ENCODE measurements at places on chromosomes 7 and 10.

DNA sequence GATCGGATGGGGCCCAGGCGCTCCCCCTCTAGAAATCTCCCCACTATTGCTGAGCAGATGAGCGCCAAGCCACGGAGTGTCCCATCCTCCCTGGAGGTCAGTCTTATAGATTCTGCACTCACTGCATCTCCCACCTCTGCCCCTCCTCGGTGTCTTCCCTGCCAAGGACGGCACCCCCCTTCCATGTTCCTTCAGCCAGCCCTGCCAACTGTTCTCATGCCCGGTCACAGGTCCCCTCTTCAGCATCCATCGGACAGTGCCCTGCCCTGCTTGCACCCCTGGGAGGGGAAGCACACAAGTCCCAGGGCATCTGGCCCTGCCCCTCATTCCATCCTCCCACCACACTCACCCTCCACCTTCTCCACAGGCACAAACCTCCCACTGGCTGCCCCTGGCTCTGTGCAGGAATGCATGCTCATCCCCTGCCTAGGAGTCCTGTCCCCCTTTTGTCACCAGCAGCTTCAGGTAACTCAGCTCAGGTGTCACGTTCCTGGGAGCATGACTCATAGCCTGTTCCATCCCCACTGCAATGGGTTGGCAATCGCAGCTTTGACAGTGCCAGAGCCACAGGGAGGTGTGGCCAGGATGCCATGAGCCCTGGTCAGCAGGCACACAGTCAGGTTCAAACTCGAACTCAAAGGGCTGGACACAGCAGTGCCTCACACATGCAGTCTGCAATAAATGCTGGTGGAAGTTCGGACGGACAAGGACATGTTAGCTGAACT lies 234.7 kb upstream of the TCERG1L start:
- no peak for DNase-seq

- DNase-seq = peak; percentile 18
Observed at GRCh38 chr10:33735464-33735923, 401.0 kb upstream of the NRP1 start.

- no peak for DNase-seq
Observed at GRCh38 chr7:78213402-78213801, 414.8 kb downstream of the PHTF2 start.

DNA sequence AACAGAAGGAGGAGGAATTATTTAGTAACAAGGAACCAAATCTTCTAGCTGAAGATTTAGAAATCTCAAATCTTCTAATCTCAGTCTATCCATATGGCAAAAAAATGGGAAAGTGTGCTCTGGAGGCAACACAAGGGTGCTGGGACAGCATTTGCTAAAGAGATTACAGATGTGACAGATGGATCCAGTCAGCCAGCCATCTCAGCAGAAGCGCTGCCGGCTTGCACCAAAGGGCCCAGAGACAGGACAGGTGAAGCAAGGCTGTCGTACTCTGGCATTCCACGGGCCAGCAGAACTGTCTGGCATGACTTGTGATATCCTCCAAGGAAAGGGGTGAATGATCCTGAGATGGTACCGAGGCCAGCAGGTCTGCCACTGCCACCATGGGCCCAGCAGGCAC lies 45.7 kb upstream of the GJD4 start:
- DNase-seq = no peak

DNA sequence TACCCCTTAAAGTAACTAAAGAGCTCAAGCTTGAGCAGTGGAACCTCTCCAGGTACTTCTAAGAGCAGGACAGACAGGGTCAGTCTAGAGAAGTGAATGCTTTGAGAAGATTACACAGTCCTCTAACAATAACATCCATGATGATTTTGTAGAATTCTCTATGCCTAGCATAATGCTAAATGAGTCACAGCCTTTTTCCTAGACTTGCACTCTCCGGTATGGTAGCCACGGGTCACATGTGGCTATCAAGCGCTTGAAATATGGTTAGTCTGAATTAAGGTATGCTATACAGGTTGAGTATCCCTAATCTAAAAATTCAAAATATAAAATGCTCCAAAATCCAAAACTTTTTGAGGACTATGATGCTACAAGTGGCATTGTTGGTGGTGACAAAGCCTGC lies 166.6 kb upstream of the MKLN1 start:
- DNase-seq = no peak

DNA sequence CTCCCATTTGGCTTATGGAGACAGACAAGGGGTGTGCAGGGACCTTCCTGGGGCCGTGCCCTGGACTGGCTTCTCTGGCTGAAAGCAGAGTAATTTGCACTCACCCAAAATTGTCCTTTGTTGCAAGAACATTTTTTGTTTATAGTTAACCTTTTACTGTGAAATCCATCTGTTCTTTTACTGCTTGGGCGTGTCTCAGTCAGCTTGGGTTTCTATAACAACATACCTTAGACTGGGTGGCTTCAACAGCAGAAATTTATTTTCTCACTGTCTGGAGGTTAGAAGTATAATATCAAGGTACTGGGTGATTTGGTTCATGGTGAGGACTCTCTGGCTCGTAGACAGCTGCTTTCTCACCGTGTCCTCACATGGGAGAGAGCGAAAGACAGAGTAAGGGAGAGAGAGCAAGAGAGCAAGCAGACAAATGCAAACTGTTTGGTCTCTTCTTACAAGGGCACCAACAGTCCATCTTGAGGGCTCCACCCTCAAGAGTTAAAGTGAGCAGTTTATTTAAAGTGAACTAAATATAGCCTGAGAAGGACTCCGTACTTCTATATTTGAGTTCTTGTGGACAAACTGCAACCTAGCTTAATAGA lies 131.0 kb upstream of the NPY start:
- DNase-seq = no peak

DNA sequence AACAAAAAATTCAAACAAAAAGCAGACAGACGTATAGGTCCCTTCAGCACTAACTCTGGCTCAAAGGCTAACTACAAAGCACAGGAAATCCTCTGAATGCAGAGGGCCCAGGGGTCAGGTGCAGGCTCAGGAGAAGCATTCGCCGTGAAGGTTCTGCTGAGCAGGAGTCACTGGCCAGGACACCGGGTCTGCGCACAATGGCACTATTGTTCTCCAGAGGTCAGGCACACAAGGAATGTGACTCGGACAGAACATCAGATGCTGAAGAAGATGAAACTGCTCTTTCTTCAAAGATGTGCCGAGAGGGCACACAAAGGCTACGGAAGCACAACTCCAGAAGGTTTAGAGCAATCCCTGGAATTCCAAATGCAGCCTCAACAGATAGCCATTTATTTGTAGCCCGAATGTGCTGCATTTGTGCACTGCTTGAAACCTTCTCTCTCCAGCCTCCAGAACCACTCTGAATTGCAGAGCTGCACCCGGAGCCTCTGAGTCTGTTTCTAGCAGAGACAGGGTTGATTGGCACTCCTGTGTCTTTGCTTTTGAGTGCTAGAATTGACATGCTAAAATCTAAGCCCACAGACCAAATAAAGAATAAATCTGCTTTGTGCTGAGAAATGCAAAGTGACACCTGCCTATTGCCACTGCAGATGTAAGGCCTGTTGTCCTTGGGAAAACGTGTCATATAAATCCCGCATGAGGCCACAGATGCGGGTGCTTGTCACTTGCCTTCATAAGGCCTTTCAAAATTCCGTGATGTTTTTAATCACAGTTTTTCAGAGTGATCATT lies 85.4 kb upstream of the AFAP1L2 start:
- DNase-seq = no peak

GRCh38 chr10:1598393-1599153 lies 138.8 kb downstream of the ADARB2 start:
- no peak for DNase-seq

GRCh38 chr10:107971973-107972372 lies 807.5 kb upstream of the SORCS1 start:
- DNase-seq = peak; percentile 4

GRCh38 chr10:69994262-69994661 lies 58.4 kb upstream of the MACROH2A2 start:
- DNase-seq = peak; percentile 18

- DNase-seq = no peak
Observed at GRCh38 chr10:126521399-126521798, 133.1 kb upstream of the ADAM12 start.

GRCh38 chr7:52247518-52247917 lies 787.9 kb upstream of the POM121L12 start:
- DNase-seq = no peak

All from stromal cell of bone marrow (primary cell).